ENCODE measurements at places on chromosomes 4 and X.
A peak's percentile ranks its signal among the peaks of the same experiment; 100 is the strongest.

DNA sequence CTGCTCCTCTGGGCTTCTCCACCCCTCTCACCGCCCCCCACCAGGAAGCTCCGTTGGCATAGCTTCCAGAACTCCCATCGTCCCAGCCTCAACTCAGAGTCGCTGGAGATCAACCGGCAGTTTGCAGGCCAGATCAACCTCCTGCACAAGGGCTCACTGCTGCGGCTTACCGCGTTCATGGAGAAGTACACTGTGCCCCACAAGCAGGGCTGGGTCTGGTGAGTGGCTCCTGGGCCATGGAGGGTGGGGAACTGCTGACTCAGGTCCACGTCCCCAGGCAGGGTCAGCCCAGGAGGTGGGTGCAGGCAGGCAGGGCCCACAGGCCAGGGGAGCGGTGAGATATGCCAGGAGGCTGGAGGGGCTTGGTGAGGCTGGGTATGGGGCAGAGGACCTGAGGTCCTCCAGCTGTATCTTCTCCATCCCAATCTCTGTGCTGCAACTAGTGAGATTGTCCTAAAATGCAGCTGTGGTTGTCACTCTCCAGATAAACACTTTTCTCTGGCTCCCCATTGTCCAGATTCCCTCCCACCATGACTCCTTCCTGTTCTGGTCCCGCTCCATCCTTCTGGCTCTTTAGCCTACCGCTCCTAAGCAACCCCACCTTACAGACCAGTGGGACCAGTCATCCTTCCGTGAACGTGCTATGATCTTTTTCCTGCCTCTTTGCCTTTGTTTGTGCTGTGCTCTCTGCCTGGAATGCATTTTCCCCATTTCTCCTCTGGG is 71.9 kb downstream of the STARD8 start:
- DNase-seq = no peak

DNA sequence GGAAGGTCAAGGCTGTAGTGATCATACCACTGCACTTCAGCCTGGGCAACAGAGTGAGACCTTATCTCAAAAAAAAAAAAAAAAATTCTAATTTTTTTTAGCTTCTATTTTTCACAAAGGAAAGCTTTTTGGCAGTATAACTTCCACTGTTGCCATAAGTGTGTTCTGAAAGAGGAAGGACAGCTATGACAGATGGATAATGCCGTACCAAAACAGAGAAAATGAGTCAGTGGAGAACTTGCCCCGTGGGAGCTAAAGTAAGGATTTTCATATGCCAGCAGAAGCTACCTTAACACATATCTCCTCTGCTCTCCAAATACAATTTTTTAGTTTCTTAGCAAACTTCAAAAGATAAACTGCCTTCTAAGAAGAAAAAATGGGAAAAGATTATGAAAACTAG is 43.7 kb downstream of the RPS3A start:
- peak; percentile 29 for DNase-seq

GRCh38 chrX:151921866-151922265 is 9.2 kb downstream of the MAGEA4 start:
- DNase-seq = no peak

DNA sequence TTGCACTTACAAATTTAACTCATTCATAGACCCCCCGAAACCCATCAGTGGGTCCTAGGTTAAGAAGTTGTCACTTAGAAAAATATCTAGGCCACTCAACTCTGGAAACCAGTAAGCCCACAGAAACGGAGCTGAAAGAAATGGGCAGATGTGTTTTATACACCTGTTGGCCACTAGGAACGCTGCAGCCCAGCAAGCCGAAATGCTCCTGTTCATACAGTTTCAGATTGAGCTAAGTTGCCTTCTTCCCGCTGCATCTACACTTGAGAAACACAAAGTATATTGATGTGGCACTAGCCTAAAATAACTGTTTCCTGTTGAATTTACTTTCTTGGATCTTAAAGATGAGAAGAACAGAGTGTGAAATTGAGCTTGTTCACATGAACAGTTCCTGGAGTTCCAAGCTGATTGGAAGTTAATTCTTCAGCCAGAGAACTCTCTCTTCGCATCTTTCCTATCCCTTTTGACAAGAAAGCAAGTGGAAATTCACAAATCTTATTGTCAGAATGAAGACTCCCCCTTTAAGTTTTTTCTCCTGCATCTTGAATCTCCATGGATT is 174.1 kb downstream of the RBMX2 start:
- peak; percentile 13 for DNase-seq

DNA sequence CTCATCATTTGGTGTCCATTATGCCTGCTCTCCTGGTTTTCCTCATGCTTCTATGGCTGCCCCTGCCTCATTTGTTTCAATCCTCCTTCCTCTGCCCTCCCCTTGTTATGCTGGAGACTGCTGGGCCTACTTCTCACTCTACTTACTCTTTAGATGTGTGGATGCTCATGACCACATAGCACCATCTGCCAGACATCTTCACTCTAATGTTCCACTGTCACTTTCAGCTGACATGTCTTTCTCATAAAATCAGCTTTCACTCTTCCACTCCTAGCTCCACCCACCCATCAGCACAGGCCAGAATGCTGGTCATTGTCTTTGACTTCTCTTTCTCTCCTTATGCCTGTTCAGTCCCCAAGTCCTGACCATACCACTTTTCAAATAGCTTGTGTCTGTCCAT is 86.8 kb downstream of the REPS2 start:
- no peak for DNase-seq

DNA sequence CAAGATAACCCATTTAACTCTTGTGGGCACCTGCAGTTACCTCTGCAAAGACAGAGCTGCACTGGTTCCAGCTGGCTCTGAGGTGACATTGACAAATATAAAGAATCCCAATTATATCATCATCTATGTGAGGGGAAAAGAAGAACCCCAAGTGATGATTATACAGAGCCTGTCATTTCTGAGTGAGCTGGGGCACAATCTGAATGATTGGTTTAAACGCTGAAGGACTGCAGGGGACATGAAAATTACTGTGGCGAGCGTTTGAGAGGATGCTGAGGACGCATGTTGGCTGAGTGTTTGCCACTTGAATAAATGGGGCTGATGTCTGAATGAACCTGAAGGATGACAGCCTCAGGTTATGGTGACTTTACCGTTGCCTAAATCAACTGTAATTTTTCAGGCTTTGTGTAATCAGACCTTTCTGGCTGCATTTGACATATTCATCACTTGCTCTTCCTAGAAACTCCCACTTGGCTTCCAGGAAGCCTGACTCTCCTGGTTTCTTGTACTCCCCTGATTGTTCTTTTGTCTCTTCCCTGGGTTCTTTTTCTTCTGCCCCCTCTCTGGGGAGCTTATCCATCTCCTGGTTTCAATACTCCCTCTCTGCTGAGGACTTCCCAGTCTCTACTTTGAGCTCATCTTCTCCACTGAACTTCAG is 4.1 kb upstream of the HSD17B10 start:
- DNase-seq = no peak

Data from stromal cell of bone marrow (primary cell).